ENCODE measurements at places on chromosomes 5 and 9.

GRCh38 chr5:137400571-137400970 lies 98.6 kb downstream of the SPOCK1 start:
- DNase-seq = no peak

DNA sequence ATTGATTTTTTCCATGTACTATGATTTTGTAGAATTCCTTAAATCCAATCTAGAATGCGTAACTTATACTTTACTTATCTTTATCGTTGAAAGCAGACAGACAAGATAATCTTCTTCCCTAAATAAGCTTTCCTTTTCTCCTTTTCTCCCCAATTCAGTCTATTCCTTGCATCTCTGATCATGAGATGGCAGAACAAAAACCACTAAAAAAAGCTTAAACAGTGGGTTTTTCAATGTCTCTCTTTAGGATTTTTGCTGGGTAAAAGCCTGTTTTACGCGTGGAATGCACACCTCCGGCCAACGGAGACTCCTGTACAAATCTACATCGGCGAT lies 755 bp downstream of the CDKN2B start:
- DNase-seq = no peak

- DNase-seq = no peak
Measured at GRCh38 chr5:50730841-50731240, 64.4 kb downstream of the PARP8 start.

DNA sequence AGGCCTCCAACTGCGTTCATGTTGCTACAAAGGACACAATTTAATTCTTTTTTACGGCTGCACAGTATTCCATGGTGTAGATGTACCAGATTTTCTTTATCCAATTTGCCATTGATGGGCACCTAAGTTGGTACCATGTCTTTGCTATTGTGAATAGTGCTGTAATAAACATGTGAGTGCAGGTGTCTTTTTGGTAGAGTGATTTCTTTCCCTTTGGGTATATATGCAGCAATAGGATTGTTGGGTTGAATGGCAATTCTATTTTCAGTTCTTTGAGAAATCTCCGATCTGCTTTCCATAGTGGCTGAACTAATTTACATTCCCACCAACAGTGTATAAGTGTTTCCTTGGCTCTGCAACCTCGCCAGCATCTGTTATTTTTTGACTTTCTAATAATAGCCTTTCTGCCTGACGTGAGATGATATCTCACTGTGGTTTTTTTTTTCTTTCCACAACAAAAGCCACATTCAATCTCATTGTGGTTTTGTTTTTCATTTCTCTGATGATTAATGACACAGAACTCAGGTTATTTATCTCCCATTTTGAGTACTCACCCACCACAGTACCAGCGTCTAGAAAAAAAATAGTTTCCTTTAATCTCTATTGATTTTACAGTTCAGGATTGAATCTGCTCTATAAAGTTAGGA lies 21.9 kb downstream of the ARRDC3 start:
- DNase-seq = no peak

DNA sequence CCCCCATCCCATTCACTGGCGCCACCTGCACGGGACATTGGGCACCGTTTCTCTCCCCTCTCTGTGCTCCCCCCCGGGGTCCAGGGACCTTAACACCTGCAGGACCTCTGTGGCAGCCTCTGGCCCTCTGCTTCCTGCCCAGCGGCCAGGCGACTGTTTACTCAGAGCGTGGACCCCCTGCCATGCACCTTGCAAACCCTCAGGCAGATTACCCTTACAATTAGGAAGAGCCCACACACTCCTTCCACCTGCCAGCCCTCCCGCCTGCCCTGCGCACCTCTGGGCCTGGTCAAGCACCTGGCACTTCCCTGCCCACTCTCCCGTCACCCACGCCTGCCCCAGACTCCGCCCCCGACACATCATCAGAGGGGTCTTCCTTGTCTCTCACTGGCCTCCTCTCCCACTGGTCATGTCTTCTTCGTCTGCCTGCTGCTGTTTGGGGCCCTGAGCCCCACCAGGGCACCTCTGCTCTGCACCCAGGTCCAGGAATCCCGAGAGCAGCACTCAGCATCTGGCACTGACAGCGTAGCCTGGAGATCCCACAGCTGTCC lies 281.3 kb upstream of the IRX4 start:
- no peak for DNase-seq

GRCh38 chr5:178108446-178108845 lies 4.9 kb upstream of the N4BP3 start:
- DNase-seq = no peak
